Esophagus muscularis mucosa (tissue), 4 donors: ENCODE measurements at places on chromosomes 12 and 14. TPM values are rescaled to one million over a fixed set of nuclear protein-coding genes. Genes with fewer than 3 reads are reported as not detected.

SLC6A13 gene
- not detected for total RNA-seq

KRT7 gene
- total RNA-seq, result 8.4 TPM

GPN3 gene
- total RNA-seq, result 28.2 TPM

EXOC3L4 gene
- total RNA-seq, result 0.42 TPM

DNA sequence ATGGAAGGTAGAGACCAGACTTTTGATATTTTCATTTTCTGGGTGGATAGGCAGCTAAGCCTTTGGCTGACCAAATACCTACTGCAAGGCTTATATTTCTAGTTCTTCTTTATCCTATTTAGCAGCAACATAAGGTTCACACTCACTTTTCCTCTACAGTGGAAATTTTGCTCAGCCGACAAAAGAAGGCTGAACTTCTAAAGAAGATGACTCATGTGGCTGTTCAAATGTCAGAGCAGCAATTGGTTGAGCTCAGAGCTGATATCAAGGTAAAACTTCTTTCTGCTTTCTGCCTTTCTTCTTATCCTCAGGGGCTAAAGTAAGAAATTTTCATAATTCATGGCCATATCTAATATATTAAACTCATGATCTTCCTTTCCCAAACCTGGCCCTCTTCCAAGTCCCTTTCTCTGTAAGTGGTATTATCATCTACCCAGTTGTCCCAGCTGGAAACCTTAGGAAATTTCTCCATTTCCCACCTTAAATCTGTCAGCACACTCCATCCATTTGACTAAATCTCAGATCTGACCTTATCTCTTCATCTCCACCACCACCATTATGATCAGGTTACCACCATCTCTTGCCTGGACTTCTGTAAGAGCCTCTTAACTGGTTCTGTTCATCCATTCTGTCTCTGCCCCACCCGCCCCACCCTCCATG is 19.8 kb upstream of the KCNH3 start:
- H3K27me3 ChIP-seq, result no peaks in the 10 kb centered on the region
- peaks cover 18% of the 10 kb centered on the region for H3K36me3 ChIP-seq
- H3K4me3 ChIP-seq, result no peak overlapping the region

DNA sequence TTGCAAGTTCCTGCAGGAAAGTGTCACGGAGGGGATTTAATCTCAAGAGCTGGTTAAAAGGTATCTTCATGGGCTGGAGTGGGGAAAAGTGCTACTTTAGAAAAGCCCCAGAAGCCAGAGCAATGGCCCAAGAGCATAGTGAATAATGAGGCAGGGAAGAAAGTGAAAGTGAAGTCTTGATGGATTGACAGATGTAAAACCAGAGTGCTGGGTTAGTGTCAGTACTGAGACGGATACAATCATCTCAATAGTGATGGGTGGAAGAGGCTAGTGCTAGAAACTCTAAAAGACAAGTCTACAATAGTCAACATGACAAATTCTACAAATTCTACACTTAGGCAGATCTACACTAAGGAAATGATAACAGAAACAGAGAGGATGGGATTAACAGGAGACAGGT is 68.1 kb downstream of the CIT start:
- peaks cover 10% of the 10 kb centered on the region for H3K4me1 ChIP-seq
- H3K27ac ChIP-seq, result no peak overlapping the region
- no peak overlapping the region for H3K4me3 ChIP-seq
- H3K27me3 ChIP-seq, result no peaks in the 10 kb centered on the region

DNA sequence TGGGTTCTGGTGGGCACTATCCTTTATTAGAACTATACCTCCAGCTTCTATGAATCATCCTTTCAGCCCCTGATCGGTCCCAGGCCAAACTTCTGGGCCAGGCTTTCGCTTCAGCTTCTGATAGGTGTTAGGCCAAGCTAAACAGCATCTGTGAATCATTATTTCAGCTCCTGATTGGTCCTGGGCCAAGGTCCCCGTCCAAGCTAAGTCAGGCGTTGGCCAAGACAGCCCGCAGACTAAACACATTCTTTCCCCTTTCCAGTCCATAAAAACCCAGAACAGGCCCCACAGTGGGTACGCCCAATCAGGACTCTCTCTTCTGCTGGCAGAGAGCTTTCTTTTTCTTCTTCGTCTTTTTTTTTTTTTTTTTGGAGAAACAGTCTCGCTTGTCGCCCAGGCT is 1808.9 kb upstream of the SEL1L start:
- no peaks in the 10 kb centered on the region for H3K4me1 ChIP-seq
- no peaks in the 10 kb centered on the region for H3K27me3 ChIP-seq
- no peak overlapping the region for H3K27ac ChIP-seq
